Glutamatergic neuron (in vitro differentiated cells): ENCODE measurements at places on chromosomes 16 and 17. TPM values are rescaled to one million over a fixed set of nuclear protein-coding genes. Genes with fewer than 3 reads are reported as not detected.

- peaks cover 8% of the 10 kb centered on the region for H3K4me1 ChIP-seq
- no peak overlapping the region for H3K4me3 ChIP-seq
- no peak for DNase-seq
- peaks cover 4% of the 10 kb centered on the region for H3K27me3 ChIP-seq
- peaks cover 4% of the 10 kb centered on the region for H3K36me3 ChIP-seq
- no peak overlapping the region for H3K27ac ChIP-seq
Observed at GRCh38 chr17:50817838-50818237, 17.5 kb upstream of the WFIKKN2 start.

DNA sequence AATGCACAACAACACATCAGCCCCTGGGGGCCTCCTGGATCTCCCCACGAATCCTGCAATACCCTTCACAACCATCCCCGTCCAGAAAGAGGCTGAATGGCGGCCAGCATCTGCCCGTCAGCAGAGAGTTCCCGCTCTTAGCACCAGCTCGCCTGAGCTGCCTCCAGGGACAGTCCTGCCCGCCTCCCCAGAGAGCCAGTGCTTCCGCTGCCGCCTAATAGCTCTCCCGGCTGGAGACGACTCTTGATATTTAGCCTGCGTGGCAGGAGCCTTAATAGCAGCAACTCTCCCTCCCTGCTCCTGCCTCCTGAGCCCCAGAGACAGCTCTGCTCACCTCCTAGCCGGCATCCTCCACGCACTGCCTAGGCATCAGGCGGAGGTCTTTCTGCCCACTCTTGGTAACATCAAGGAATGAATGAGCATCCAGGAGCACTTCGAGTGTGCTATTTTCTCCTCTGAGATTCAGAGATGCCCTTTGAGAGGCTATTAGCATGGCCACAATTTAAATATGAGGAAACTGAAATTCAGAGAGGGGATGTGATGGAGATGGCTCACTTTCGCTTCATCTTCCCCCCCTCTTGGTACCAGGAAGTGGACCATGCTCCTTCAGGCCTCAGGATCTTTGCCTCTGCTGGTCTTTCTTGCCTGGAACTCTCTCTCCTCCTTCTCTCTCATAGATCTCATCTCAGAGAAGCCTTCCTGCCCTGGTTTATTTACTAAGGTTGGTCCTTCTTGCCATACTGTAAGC is 67.9 kb downstream of the RAI1 start:
- no peaks in the 10 kb centered on the region for H3K36me3 ChIP-seq
- DNase-seq: peak; percentile 83
- peaks cover 20% of the 10 kb centered on the region for H3K27me3 ChIP-seq
- H3K27ac ChIP-seq: peak overlapping the region; percentile 96
- H3K4me1 ChIP-seq: peaks cover 59% of the 10 kb centered on the region

DNA sequence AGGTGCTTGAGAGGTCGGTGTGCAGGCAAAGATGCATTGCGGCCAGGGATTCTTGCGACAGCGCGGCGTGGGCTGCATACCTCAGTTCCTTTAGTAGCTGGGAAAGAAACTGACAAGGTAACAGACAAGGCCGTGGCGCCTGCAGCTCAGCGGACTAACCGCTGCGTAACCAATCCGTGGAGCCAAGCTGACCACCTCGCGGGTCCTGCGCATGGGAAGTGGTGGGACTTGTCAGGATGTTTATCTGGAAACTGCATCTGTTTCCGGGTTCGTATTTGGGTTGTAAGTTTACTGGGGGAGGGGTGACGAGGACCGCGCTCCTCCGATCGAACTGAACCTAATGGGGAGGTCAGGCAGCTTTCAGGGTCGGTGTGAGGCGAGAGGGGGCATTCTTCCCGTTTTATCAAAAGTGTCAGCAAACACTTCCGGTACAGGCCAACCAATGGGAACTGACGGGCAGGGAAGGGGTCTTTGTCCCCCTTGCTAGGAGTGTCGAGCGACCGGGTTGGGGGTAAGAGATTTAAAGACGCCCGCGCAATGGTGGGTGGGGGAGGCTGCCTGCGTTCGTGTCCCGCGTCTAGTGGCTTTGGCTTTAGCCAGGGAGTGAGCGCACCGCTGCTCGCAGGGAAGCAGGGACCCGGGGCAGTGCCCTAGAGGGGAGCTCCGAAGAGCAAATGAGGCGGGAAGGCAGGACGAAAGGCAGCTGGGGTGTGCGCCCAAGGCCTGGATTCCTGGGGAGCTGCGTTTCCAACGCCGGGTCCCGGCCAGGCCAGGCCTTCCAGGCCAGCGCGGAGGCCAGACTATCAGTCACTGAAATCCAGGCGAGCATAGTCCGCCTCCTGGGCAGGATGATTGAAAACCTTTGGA is 7.0 kb downstream of the IRX6 start:
- H3K36me3 ChIP-seq: peaks cover 10% of the 10 kb centered on the region
- no peak overlapping the region for H3K27ac ChIP-seq
- H3K27me3 ChIP-seq: peaks cover 39% of the 10 kb centered on the region
- peak overlapping the region; percentile 89 for H3K4me3 ChIP-seq
- DNase-seq: peak; percentile 32

Gene PRSS53
- total RNA-seq: 20.4 TPM

- H3K4me1 ChIP-seq: peaks cover 12% of the 10 kb centered on the region
- DNase-seq: no peak
- H3K4me3 ChIP-seq: no peak overlapping the region
Observed at GRCh38 chr17:40541060-40541872, 24.0 kb downstream of the CCR7 start.

DNA sequence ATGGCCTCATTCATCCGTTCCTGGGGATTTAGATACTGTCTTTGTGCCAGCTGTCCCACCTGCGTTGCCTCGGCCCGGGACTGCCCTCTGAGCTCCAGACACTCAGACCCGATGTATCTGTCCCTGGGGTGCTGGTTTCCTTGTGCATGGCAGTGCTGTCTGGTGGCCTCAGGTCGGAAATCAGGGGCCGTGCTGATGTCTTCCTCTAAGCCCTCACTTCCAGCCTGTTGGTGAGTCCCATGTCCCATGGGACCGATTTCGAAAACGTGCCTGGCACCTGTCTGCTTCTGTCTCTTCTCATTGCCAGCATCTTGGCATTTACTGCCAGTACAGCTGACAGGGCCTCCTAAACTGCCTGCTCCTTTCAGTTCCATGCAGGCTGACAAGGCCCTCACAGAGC is 22.1 kb downstream of the NT5M start:
- no peaks in the 10 kb centered on the region for H3K36me3 ChIP-seq
- H3K27me3 ChIP-seq: peaks cover 7% of the 10 kb centered on the region
- H3K4me3 ChIP-seq: no peak overlapping the region
- DNase-seq: no peak
- H3K4me1 ChIP-seq: no peaks in the 10 kb centered on the region

GRCh38 chr17:17877529-17878358 is 41.0 kb upstream of the SREBF1 start:
- no peaks in the 10 kb centered on the region for H3K36me3 ChIP-seq
- no peak for DNase-seq
- H3K27me3 ChIP-seq: peaks cover 5% of the 10 kb centered on the region
- no peak overlapping the region for H3K27ac ChIP-seq
- H3K4me1 ChIP-seq: peaks cover 43% of the 10 kb centered on the region
- peak overlapping the region; percentile 32 for H3K4me3 ChIP-seq

Gene HOXB6
- total RNA-seq: not detected

- no peak for DNase-seq
- no peaks in the 10 kb centered on the region for H3K27me3 ChIP-seq
- H3K4me1 ChIP-seq: no peaks in the 10 kb centered on the region
- no peak overlapping the region for H3K4me3 ChIP-seq
Observed at GRCh38 chr16:35425270-35425669, 1965.9 kb downstream of the TP53TG3F start.

Gene TMC5
- total RNA-seq: not detected

Gene ATP1B2
- total RNA-seq: 11.3 TPM

GRCh38 chr17:82696916-82697807 is 1.3 kb downstream of the RAB40B start:
- no peaks in the 10 kb centered on the region for H3K4me1 ChIP-seq
- peak; percentile 33 for DNase-seq
- H3K36me3 ChIP-seq: peaks cover 12% of the 10 kb centered on the region
- H3K4me3 ChIP-seq: peak overlapping the region; percentile 38
- no peak overlapping the region for H3K27ac ChIP-seq

- peaks cover 13% of the 10 kb centered on the region for H3K4me1 ChIP-seq
- no peak overlapping the region for H3K4me3 ChIP-seq
- H3K36me3 ChIP-seq: no peaks in the 10 kb centered on the region
- no peak overlapping the region for H3K27ac ChIP-seq
Observed at GRCh38 chr17:20184977-20185619, 175.9 kb downstream of the SPECC1 start.

Gene MED1
- 46.0 TPM for total RNA-seq

DNA sequence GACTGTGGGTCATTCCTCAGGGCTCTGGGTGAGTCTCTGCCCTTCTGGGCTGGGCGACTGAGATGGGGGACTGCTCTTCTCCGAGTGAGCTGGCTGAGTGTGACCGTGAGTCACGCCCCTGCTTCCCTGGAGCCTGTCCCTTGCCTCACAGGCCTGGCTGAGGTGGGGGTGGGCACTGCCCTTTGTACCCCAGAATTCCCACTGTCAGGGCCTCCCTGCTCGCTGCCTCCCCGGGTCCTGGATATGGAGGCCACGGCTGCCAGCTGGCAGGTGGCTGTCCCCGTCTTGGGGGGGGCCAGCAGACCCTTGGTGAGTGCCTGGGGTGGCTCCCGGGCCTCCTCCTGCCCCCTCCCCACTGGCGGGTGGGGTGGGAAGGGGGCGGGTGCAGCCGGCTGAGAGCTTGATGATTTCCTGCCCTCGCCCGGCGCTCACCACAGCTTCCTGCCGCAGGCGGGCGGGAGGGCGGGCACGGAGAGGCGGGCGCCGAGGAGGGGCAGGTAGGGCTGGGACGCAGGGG is at the start of gene LAT:
TSS of gene LAT (plus strand) at position 434 of the 517 bp plus-strand sequence. CDS start 366 bp downstream, outside the sequence.
- no peak within 1 kb of the TSS for H3K4me3 ChIP-seq
- H3K4me1 ChIP-seq: no peaks in the 10 kb centered on the region
- peaks cover 7% of the 10 kb centered on the region for H3K36me3 ChIP-seq
- no peak within 1 kb of the TSS for H3K27ac ChIP-seq

GRCh38 chr16:11211977-11212797 is 43.8 kb downstream of the SOCS1 start:
- H3K36me3 ChIP-seq: no peaks in the 10 kb centered on the region
- no peak overlapping the region for H3K4me3 ChIP-seq
- H3K4me1 ChIP-seq: peaks cover 1% of the 10 kb centered on the region

GRCh38 chr16:84007965-84008364 is 34.6 kb downstream of the SLC38A8 start:
- no peak for DNase-seq
- no peaks in the 10 kb centered on the region for H3K36me3 ChIP-seq
- peaks cover 2% of the 10 kb centered on the region for H3K4me1 ChIP-seq
- H3K4me3 ChIP-seq: no peak overlapping the region
- peaks cover 3% of the 10 kb centered on the region for H3K27me3 ChIP-seq

Gene GPR142
- total RNA-seq: 20.7 TPM

DNA sequence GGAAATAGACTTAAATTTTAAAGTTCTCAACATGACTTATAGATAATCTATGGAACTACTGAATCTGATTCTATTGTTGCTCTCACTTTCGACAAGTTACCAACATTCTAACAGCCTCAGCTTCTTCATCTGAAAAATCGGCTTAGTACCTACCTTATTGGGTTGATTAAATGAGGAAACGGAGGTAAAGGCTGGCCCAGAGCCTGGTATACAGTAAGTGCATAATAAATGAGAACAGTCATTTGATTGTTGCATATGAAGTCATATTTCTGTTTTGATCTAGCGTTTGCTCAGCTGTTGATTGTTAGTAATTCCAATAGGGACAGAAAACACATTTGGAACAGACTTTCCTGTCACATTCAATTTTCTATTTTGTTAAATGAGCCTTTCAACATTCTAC is 4.6 kb downstream of the VPS35L start:
- DNase-seq: no peak
- H3K4me3 ChIP-seq: no peak overlapping the region
- H3K4me1 ChIP-seq: no peaks in the 10 kb centered on the region
- peaks cover 6% of the 10 kb centered on the region for H3K36me3 ChIP-seq
- H3K27ac ChIP-seq: no peak overlapping the region

Gene CTF1
- 1.7 TPM for total RNA-seq

DNA sequence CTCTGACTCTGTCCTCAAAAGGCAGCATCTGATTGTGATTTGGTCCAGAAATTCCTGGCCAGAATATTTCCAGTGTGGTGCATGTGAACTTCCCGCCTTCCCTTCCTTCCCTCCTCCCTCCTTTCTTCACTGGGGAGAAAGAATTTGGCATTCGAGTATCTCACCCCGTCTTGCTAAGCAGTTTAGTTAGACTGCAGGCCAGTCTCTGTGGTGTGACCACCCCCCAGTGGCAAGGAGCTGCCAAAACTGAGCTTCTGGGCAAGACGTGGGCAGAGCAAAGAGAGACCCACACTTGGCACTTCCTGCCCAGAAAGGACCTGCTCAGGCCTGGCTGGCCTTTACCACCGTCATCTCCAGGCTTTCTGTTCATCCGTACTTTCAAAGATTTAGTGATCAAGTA is 36.4 kb downstream of the SNX20 start:
- no peak for DNase-seq
- H3K27ac ChIP-seq: no peak overlapping the region
- no peak overlapping the region for H3K4me3 ChIP-seq
- peaks cover 15% of the 10 kb centered on the region for H3K4me1 ChIP-seq
- H3K36me3 ChIP-seq: peaks cover 11% of the 10 kb centered on the region

Gene ZNF778
- 36.2 TPM for total RNA-seq

DNA sequence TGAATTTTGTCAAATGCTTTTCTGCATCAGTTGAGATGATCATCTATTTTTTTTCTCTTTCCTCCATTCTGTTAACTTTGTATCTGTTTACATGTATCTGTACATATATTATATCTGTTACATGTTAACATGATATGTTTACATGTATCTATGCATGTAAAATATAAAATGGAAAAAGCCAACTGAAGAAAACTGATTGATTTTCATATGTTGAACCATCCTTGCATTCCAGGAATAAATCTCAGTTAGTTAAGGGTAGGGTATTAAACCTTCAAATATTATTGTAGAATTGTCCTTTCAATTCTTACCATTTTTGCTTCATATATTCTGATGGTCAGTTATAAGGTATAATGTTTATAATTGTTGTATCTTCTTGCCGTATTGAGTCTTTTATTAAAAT is 336.1 kb downstream of the ZFHX3 start:
- peaks cover 7% of the 10 kb centered on the region for H3K4me1 ChIP-seq
- H3K36me3 ChIP-seq: peaks cover 20% of the 10 kb centered on the region
- DNase-seq: no peak

DNA sequence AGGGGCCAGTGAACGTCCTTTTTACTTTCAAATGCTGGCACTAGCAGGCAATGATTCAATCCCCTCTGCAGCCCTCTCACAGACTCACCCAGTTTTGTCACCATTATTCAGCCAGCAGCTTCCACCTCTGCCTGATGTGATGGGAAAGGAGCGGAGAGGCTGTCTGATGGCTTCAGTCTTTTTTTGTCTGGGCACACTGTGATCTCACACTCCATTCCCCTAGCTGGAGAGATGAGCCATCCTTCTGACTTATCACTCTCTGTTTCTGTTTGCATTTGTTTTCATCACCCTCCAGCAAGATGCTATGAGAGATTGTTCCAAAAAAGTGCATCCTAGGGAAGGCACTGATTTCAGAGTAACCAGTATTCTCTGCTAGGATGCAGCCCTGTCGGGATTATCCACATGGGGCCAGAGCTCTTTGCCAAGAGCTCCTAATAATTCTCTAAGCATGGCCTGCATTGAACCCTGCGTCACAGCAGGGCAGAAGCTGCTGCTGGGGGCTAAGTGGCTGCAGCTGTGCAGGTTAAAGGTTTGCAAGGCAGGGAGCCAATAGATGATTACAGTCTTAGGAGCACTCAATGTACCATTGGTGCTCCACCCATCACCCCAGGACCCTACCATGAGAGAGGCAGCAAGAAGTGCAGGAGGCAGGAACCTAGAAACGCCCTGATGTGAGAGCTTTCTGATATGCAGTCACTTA is 236.1 kb upstream of the C16orf82 start:
- H3K4me1 ChIP-seq: no peaks in the 10 kb centered on the region
- H3K4me3 ChIP-seq: no peak overlapping the region
- no peaks in the 10 kb centered on the region for H3K36me3 ChIP-seq
- H3K27ac ChIP-seq: no peak overlapping the region
